Colonic mucosa (tissue), 4 donors: ENCODE measurements at places on chromosomes 12 and 14. TPM values are rescaled to one million over a fixed set of nuclear protein-coding genes. Genes with fewer than 3 reads are reported as not detected.

The YAF2 gene
- 18.4 TPM for total RNA-seq

The EXOC3L4 gene
- 15.6 TPM for total RNA-seq

The MFAP5 gene
- 4.6 TPM for total RNA-seq

The MYG1 gene
- 60.6 TPM for total RNA-seq

The GLIPR1L1 gene
- total RNA-seq = not detected

The NUAK1 gene
- 2.2 TPM for total RNA-seq

The SLC10A1 gene
- total RNA-seq = not detected

The OVCH1 gene
- not detected for total RNA-seq

The HPD gene
- 0.27 TPM for total RNA-seq

The NYNRIN gene
- 26.7 TPM for total RNA-seq

The DDHD1 gene
- total RNA-seq = 7.5 TPM

The CIDEB gene
- total RNA-seq = 12.9 TPM

The CDKL1 gene
- total RNA-seq = 16.2 TPM

The RFLNA gene
- 22.4 TPM for total RNA-seq

The ANO4 gene
- total RNA-seq = 0.19 TPM

The AQP5 gene
- not detected for total RNA-seq

The NRL gene
- 0.88 TPM for total RNA-seq

The KCNMB4 gene
- total RNA-seq = 1.3 TPM

The ARL6IP4 gene
- total RNA-seq = 130 TPM
